ENCODE measurements at places on chromosomes 2 and 18.

GRCh38 chr2:206840999-206841398, 75.6 kb downstream of the FASTKD2 start:
- no peak for DNase-seq

DNA sequence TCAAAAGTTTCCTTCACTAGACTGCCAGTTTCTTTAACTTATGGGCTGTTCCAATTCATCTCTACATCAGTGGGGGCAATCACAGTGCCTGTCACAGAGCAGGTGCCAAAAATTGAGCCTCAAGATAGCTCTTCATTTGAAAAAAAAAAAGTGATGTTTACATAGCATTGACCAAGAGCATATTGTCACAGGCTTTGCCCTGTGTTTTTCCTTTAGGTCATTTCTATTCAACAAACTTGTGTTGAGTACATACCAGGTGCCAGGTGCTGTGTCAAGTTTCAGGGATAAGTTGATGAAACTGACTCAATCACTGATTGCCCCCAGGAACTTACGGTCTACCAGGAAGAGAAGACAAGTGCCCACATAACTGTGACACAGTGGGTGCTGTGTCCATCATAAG, 22.2 kb upstream of the NT5C1B start:
- no peak for DNase-seq

DNA sequence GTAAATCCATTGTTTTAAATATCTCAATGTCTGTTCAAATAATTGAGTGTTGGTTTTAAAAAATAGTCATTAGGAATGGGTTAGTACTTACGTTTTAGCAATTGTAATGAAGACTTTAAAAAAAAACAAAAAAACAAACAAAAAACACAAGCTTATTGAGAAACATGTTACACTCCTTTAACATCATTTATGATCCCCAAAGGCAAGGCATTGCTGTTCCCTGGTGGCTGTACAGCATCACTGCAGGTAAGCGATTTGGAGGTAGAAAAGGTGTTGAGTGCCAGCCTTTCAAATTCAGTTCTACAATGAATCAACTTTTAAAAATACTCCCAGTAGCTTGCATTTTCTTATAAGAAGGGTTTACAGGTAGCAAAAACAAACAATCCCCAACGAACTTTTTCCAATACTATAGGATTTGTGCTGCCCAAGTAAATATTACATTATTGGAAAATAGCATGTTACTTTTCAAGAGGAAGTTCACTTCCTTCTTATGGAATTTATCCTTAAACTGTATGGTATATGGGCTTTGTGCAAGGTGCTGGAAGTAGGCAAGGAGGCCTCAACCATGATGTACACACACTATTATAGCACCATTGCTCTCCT, 27.5 kb downstream of the CNRIP1 start:
- DNase-seq: peak; percentile 49

DNA sequence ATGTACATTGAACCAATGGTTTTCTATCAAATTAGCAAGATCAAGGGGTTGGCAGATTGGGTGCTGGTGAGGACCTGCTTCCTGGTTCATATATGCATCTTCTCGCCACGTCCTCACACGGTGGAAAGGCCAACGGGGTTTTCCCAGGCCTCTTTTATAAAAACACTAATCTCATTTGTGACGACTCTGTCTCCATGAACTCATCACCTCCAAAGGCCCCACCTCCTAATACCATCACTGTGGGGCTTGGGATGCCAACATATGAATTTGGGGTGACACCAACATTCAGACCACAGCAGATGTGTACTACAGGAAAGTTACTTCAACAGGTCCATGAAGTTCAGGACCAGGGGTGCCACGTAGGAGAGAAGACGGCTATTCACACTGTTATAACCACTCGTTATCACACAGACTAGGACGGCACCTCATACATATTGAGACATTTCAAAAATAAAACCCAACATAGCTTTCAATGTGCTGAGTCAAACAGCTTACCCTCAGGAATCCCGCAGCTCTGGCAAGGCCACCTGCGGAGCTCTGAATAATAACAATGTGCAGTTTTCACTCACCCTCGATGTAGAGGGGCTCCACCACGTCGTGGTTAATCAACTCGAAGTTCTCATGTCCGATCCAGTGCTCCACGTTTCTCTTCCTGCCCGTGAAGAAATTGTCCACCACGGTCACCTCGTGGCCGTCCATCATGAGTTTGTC, 49.3 kb downstream of the UXS1 start:
- no peak for DNase-seq

Measured in bronchial epithelial cell (primary cell).